Fibroblast of the aortic adventitia (primary cell): ENCODE measurements at places on chromosomes 3 and 15.

DNA sequence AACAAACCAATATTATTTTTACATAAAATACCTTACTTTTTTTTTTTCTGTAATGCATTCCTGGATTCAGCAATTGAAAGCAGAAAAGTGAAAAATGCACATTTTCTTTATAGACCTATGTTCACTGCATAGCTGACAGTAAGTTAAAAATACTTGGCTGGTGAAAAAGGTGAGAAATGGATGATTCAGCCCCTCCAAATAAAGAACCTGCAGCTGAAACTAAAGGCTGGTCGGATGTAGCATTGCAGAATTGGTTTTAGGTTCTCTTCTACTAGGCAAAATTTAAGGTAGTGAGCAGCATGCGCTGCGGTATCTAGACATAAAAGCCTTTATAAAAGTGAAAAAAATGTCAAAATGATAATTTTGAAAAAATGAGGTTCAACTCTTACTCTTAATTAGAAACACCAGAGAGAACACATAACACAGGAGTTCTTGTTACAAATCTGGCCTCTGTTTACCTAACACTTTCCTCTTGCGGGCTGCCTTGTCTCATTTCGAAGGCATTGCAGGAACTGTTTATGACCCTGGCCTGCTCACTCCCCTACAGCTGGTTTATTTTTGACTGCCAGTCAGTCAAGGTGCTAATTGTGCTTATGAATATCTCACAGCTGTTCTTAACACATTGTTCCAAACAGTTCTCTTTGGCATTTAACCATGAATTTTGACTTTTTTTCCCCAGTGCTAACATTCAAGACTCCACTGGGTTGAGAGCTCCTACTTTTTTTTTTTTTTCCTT is 455.4 kb upstream of the TBL1XR1 start:
- no peak for DNase-seq

- DNase-seq = no peak
These were observed 14.9 kb upstream of the CSRNP1 start for GRCh38 chr3:39168156-39168780.

- DNase-seq = peak; percentile 84
These were observed 61.1 kb downstream of the MLH1 start for GRCh38 chr3:37054370-37054769.

- no peak for DNase-seq
These were observed 69.1 kb downstream of the KBTBD8 start for GRCh38 chr3:67067251-67067650.

GRCh38 chr15:75695634-75696310 is 16.9 kb downstream of the CSPG4 start:
- DNase-seq = no peak

DNA sequence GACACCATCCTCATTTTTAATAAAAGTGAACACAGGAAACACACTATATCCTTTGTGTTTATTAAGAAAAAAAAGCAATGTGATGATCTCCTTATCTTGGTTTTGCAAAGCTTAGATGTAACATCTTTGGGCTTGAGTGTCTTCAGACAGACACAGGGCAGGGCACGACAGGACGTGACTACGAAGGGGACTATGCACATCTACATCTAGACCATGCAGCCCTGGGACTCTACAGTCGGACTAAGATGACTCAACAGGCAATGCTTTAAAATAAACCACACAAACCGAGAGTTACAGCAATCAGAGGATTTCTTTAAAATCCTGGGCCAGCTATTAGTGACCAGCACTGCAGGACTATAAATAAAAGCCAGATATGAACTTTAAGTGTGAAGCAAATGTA is 22.8 kb upstream of the TM2D3 start:
- peak; percentile 59 for DNase-seq

GRCh38 chr3:191523148-191523547 is 62.2 kb downstream of the PYDC2 start:
- DNase-seq = no peak

DNA sequence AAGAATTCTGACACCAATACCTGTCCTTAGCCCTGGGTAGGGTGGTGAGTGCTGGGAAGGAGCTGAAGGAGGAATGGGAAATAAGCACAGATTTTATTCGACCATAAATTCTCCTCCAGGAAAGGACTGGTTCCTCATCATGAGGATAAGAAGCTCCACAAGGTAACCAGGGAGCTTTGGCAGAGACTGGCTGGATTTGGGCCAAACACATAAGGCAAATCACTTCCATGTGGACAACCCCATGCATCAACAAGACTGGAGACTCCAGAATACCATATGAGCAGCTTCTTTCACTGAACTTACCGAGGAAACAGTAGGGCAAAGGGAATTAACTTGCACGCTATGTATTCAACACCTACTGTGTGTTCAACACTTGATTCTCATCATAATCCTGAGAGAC is 312.5 kb downstream of the NTRK3 start:
- peak; percentile 60 for DNase-seq

- DNase-seq = peak; percentile 57
These were observed at the start of gene DZIP1L for GRCh38 chr3:138114988-138115971. Gene DZIP1L (minus strand): TSS chr3:138115608. CDS start chr3:138103971, 11,637 bp downstream.

DNA sequence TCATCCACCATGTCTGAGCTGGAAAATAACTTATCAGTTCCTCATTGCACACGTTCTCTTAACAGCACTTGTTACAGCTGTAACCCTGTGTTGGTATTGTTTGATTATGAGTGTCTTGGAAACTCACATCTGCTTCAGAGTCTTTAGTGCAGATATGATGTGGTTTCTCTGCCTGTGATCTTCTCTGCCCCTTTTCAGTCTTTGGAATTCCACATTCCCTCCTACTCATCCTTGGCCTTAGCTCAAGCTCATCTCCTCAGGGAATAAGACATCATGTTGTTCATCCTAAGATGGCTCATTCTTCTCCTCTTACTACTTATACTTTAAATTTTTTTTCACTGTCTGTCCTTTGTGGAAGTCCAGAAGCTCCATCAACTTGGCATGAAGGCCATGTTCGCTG is 77.7 kb downstream of the SYNPR start:
- peak; percentile 30 for DNase-seq

- DNase-seq = no peak
These were observed 53.1 kb downstream of the SPSB4 start for GRCh38 chr3:141104151-141104821.

- no peak for DNase-seq
These were observed 23.5 kb upstream of the RFTN1 start for GRCh38 chr3:16536996-16537395.

GRCh38 chr15:90571063-90571541 is 41.4 kb downstream of the CRTC3 start:
- peak; percentile 25 for DNase-seq

- no peak for DNase-seq
These were observed 18.9 kb upstream of the CSPG4 start for GRCh38 chr15:75731248-75732151.

DNA sequence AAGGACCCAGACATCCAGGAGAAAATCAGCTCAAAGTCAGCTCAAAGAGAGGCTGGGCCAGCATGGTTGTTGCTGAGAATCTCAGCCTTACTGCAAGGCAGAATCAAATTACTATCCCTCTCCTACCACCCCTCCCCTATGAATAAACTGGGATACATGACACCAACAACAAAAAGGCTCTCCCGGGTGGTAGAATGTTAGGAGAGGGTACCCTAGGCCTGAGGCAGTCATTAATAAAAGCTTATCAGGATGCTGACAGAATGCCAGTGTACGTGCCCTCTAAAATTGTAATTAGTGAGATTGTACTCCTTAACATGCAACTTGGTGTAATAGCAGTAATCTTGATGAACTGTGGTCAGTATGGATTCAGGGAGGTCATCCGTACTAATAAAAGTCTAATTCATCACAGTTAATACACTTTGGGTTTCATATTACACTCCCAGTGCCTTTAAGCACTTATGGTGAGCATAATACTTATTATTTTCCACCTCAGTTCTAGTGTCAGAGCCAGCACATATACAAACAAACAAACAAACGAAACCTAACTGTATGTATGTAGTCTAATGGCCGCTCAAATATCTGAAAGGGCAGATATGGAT is 76.5 kb downstream of the B3GALNT1 start:
- DNase-seq = no peak

GRCh38 chr3:158701420-158702065 is 29.1 kb upstream of the LXN start:
- DNase-seq = no peak

GRCh38 chr3:178960181-178960580 is 111.4 kb downstream of the ZMAT3 start:
- DNase-seq = no peak

GRCh38 chr3:99919694-99920093 is 102.0 kb downstream of the CMSS1 start:
- DNase-seq = no peak

DNA sequence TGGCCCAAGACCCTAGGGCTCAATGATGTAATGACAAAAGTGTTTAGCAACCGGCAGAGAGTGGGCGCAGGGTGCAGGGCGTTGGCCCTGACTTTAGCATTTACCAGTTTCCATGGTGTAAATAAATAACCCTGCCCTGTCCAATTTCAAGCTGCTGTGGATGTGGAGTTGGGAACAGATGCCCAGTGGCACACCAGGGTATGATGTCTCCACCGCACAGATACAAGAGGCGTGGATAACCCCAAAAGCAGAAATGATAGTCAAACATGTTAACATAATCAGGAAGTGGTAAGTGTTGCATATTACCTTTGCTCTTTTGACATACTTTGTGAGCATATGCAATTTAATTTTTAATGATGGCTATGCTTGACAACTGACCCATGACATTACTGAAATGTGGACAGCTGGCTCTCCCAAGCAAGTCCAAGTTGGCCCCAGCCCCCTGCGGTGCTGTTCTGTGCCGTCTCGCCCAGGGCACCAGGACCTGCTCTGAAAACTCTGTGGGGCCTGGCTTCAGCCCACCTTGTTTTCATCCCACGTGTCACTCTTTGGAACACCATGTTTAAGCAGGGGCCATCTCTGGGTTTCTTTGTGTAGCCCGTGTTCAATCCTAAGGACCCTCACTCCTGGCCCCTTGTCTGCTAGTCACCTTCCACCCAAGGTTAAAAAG is 10.8 kb upstream of the ANPEP start:
- no peak for DNase-seq

GRCh38 chr3:146142757-146143156 is 18.2 kb downstream of the PLOD2 start:
- DNase-seq = peak; percentile 73

DNA sequence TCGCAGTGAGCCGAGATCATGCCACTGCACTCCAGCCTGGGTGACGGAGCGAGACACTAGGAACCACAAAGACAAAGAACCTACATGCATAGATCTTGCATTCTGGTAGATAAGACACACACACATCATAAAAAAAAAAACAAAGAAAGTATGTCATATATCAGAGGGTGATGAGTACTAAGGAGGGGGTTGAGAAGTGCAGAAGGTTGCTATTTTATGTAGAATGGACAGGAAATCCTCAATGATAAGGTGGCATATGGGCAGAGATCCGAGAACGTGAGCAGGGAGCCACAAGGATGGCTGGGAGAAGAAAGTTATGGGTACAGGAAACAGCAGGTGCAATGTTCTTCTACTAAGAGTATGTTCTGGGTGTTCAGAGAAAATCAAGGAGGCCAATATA is 118.8 kb downstream of the MEX3B start:
- DNase-seq = no peak

DNA sequence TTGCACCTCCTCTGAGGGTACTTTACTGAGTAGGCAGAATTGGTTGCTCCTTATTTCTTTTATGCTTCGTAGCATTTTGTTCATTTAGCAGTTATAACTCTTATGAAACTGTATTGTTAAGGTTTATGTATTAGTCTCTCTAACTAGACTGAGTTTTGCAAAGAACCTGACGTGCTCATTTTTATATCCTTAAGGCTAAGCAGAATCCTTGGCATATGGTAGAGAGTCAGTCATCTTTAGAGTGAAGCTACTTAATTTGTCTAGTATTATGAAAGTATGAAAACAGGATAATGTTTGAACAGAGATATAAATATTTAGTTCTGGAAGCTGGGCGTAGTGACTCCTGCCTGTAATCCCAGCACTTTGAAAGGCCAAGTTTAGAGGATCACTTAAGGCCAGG is 20.1 kb downstream of the CRYBG3 start:
- no peak for DNase-seq

DNA sequence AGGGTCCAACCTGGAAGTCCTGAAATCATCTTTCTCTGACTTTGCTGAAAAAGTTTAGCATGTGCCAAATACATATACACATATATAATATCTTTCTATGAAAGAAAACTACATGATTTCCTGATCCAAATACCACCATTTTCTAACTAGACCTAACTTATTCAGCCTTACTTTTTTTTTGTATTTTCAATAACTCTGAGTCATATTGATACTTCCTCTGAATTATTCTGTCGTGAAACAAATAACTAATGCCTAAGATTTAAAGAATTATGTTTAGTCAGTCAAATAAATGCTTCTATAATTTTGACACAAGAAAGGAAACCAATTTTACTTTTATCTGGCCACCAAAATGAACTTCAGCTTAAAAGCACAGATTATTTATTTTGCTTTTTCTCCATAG is 760.2 kb upstream of the GBE1 start:
- no peak for DNase-seq

DNA sequence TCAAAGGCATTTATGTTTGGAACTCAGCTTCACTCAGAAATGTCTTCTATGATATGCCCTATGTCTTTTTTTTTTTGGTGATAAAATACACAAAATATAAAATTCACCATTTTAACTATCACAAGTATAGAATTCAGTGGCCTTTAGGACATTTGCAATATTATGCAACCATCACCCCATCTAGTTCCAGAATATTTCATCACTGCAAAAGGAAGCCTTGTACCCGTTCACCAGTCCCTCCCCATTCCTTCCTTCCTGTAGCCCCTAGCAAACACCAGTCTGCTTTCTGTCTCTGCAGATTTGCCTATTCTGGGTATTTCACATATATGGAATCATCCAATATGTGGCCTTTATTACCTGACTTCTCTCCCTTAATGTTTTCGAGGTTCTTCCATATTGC is 134.8 kb downstream of the ADAMTS9 start:
- DNase-seq = no peak

DNA sequence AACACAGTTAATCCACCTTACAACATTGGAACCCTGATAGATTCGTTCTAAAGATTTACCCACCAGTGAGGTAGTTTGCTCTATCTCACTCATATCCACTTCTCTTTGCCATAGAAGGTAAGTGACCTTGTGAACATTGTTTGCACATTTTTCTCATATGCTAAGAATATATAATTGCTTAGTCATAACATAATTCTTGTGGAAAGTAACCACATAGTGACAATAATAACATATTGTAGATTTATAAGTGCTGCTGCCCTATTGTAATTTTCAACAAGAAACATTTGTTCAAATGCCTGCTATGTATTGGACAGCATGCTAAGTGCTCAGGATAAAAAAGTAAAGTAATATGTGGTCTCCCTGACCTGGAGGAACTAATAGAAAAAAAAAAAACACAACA is 554.2 kb upstream of the KCNMB2 start:
- peak; percentile 43 for DNase-seq

GRCh38 chr3:186025161-186025560 is 83.7 kb downstream of the ETV5 start:
- peak; percentile 65 for DNase-seq

DNA sequence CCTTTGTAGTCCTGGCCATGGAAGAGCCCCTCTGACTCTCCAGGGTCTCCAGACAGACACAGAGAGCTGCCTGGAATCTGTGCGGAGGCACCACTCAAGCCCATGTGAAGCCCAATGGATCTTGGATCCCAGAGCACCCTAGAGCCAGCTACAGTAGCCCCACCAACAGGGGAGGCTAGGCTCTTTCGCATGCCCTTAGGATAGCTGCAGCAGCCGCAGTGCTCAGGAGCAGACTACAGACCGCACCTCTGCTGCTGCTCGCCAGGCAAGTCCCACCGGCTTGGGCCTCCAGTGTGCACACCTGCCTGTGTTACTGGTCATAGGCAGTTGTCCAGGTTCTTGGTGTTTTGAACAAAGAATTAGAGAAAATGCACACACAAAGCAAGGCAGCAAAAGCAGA is 131.6 kb downstream of the SPATA16 start:
- no peak for DNase-seq

- no peak for DNase-seq
These were observed 99.9 kb downstream of the SLCO3A1 start for GRCh38 chr15:91953432-91953831.
